Aorta (tissue), 5 donors: ENCODE measurements at places on chromosomes 3 and 15. TPM values are rescaled to one million over a fixed set of nuclear protein-coding genes. Genes with fewer than 3 reads are reported as not detected.

Gene ECE2
- not detected for polyA plus RNA-seq

Gene TM4SF1
- 477 TPM for polyA plus RNA-seq

Gene KCNMB3
- polyA plus RNA-seq = 4.4 TPM

Gene DOCK3
- 0.31 TPM for polyA plus RNA-seq

Gene UBAP1L
- polyA plus RNA-seq = 8.6 TPM

Gene OR5H1
- polyA plus RNA-seq = not detected

Gene HCN4
- not detected for polyA plus RNA-seq

Gene ABHD14A
- polyA plus RNA-seq = 23.0 TPM

Gene EFCC1
- polyA plus RNA-seq = 0.50 TPM

Gene RARRES1
- 2.4 TPM for polyA plus RNA-seq

Gene RYR3
- polyA plus RNA-seq = 12.0 TPM

Gene SCG5
- 2.1 TPM for polyA plus RNA-seq

Gene GNAI2
- 174 TPM for polyA plus RNA-seq

Gene MUC20
- polyA plus RNA-seq = 17.7 TPM

Gene SKOR1
- polyA plus RNA-seq = not detected

Gene SMCO1
- polyA plus RNA-seq = not detected

Gene IL17RB
- polyA plus RNA-seq = 1.9 TPM

Gene IVD
- polyA plus RNA-seq = 16.4 TPM

Gene C3orf18
- polyA plus RNA-seq = 16.4 TPM

Gene PLXND1
- 55.5 TPM for polyA plus RNA-seq

Gene PPM1L
- polyA plus RNA-seq = 13.5 TPM

Gene XYLB
- polyA plus RNA-seq = 0.15 TPM

Gene GPR15
- polyA plus RNA-seq = not detected

Gene RASA2
- 7.8 TPM for polyA plus RNA-seq

Gene CGGBP1
- 41.3 TPM for polyA plus RNA-seq

Gene STAB1
- polyA plus RNA-seq = 54.2 TPM

Gene CIP2A
- polyA plus RNA-seq = 0.25 TPM

Gene UBR1
- polyA plus RNA-seq = 9.3 TPM

Gene STARD9
- 14.2 TPM for polyA plus RNA-seq

Gene SLC22A14
- 0.18 TPM for polyA plus RNA-seq

Gene MYL3
- polyA plus RNA-seq = 2.6 TPM

Gene DPPA2
- polyA plus RNA-seq = not detected

Gene WNT7A
- not detected for polyA plus RNA-seq

Gene MRPL3
- 40.9 TPM for polyA plus RNA-seq

Gene LRRIQ4
- polyA plus RNA-seq = not detected

Gene WDR93
- polyA plus RNA-seq = not detected

Gene FSD2
- not detected for polyA plus RNA-seq

Gene PROK2
- 0.64 TPM for polyA plus RNA-seq

Gene GOLGA6B
- not detected for polyA plus RNA-seq

Gene GOLGA8S
- 0.26 TPM for polyA plus RNA-seq
